Hematopoietic multipotent progenitor cell treated with erythropoietin and hydrocortisone succinate and interleukin-3 and kit ligand, for 8 days (in vitro differentiated cells): ENCODE measurements at places on chromosomes 3 and 15.
A peak's percentile ranks its signal among the peaks of the same experiment; 100 is the strongest.

DNA sequence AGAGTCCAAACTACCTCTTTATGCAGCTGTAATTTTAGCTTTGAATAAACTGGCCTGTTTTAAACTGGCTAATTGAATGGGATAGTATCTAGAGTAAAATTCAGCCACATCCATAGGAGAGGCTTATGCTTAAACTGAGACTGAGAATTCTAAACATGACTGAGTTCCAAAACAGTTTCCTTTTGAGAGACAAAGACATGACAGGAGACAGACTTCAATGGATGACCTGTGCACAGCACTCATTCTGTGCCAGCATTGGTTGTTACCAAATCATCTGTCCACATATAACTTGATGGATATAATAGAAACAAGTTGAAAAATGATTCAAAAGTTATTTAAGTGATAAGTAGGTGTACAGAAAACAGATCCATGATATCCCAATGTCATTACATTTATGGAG, 20.9 kb downstream of the IL12A start:
- no peak for DNase-seq

- DNase-seq, result peak; percentile 63
Measured at GRCh38 chr15:31235311-31236183, 91.1 kb upstream of the KLF13 start.

GRCh38 chr3:139935866-139936817, 1.2 kb downstream of the CLSTN2 start:
- DNase-seq, result no peak

- DNase-seq, result peak; percentile 85
Measured at GRCh38 chr3:49671291-49672288, 2.6 kb upstream of the APEH start.

- DNase-seq, result no peak
Measured at GRCh38 chr3:86828751-86829150, 162.2 kb downstream of the VGLL3 start.

DNA sequence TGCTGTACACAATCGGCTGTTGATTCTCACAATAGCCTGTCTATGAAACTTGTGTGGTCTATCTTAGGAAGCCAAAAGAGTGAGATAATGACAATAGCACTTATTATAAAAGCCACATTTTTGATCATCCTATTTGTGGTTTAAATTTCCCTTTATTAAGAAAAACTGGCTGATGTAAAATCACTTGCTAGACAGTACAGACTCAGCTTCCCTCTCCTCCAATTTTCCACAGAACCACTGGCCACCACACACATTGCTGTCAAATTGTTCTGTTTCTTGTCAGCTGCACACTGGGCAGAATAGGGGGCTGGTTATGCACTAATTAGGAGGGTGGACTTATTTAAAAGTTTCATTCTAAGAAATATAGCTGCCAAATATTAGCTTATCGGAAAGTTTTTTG, 425.9 kb downstream of the EPHA3 start:
- no peak for DNase-seq

- no peak for DNase-seq
Measured at GRCh38 chr3:22621205-22621809, 581.8 kb upstream of the UBE2E2 start.

DNA sequence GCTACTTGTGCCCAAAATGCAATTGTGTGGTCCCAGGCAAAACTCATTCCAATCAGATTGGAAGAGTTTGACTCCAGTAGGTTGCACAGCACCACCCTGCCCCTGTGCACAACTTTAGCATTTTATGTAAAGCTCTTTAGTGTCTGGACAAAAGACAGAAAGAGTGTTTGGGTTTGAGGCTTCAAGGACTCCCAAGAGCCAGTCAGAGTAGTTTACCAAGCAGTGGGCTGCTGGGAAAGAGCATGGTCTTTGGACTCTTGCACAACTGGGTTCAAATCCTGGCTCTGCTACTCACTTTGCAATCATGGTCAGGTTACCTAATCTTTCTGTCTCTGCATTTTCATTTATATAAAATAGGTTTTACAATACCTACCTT, 75.8 kb upstream of the UMPS start:
- DNase-seq, result no peak

DNA sequence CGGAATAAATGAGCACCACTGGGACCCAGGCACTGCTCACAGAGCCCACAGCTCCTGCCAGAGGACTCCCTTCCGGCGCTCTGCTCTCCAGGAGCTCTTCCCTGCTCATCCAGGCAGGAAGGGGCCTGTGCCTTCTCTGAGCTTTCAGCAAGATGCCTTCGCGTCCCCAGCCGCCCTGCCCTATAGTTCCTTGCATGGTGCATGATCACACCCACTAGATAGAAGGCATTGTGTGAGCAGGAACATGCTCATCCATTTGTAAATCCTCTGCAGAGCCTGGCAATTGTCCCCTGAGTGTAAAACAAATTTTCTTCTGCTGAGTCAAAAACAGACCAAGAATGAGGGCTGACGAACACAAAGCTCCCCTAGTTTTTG, 181.6 kb downstream of the MEGF11 start:
- DNase-seq, result no peak

DNA sequence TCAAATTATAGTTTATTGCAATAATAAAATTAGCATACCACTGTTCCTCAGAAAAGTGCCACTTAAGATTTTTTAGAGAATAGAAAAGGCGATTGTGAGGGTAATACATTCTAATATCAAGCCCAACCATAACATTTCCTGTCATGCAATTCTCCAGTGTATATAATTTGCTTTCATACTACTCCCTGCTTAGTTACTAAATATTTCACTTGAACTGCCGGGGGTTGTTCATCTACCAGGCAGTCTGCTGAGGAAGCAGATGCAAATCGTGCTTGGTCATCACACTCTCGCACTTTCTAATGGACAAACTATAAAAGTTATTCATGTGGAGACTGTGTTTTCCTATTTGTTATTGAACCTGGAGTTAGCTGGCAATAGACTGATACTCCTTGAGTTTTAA, 645.6 kb upstream of the CBLB start:
- no peak for DNase-seq

GRCh38 chr3:175818811-175819464, 959.8 kb downstream of the NAALADL2 start:
- no peak for DNase-seq

GRCh38 chr3:111539351-111540331, 2.4 kb upstream of the CD96 start:
- peak; percentile 23 for DNase-seq

DNA sequence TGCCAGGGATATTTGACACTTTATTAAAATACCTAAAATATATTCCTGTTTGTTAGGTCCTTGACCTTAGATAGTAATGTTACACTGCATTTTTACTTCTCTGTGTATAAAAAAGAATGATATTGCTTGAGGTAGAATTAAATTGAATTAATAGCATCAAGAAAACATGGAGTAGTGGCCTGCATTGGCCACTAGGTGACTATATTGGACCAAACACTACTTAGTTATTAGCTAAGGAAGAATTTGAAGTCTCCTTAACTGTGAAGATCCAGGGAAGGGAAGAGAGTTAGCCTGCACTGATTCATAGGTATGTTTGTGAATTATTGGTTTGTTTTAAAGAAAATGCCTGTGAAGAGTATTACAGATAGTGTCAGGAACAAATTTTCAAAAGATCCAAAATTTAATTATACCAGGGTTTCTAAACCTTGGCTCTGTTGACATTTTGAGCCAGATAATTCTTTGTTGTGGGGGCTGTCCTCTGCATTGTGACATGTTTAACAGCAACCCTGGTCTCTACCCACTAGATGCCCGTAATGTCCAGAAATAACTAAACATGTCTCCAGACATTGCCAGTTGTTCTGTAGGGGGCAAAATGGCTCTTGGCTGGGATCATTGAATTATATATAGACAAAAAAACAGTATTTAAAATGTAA, 103.6 kb upstream of the THSD4 start:
- peak; percentile 16 for DNase-seq

- DNase-seq, result no peak
Measured at GRCh38 chr15:99929266-99929665, 196.0 kb upstream of the LYSMD4 start.

DNA sequence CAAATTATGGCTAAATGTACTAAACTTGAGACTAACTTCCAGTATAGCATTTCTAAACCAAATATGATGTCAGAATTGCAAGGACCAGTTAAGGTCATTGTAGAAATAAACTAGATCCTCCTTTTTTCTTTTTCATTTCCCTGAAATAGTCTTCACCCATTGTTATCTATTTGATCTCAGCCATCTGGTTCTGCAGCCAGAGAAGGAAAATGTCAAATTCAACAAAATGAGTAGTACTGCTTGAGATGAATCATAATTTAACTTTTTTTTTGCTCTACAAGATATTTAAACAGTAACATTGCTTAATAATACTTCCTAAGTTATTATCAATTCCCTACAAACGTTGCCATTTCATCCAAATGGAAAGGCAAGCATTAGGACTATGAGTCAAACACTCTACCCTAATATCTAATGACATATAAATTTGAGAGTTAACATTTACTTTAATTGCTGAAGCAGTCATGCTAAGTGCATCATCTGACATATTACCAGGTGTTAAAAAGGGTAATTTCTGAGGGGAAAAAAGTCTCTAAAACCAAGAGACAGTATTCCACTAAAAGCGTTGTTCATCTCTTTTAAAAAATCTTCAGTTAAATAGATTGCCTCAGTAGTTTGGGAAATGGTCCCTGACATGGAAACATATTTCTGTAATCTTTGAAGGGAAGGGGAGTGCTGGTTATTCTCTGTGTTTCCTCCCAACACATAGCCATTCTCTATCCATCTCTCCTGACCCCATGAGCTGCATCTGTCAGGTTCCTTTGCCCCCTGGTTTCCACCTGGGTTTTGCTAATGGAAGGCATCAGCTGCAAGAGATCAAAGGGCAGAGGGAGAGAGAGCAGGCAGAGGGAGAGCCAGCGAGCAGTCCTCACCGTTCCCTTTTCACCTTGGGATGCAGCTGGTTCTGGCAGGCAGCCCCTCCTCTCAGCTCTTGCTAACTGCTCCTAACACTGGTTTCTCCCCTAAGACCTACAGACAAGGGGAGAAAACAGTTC, 138.5 kb downstream of the ARPP21 start:
- DNase-seq, result no peak

- DNase-seq, result no peak
Measured at GRCh38 chr3:150083655-150084042, 113.0 kb upstream of the PFN2 start.

GRCh38 chr3:79183496-79183895, 584.3 kb downstream of the ROBO1 start:
- no peak for DNase-seq

- no peak for DNase-seq
Measured at GRCh38 chr15:96381463-96381862, 51.0 kb downstream of the NR2F2 start.

GRCh38 chr15:44215594-44215993, 20.5 kb upstream of the FRMD5 start:
- DNase-seq, result no peak

DNA sequence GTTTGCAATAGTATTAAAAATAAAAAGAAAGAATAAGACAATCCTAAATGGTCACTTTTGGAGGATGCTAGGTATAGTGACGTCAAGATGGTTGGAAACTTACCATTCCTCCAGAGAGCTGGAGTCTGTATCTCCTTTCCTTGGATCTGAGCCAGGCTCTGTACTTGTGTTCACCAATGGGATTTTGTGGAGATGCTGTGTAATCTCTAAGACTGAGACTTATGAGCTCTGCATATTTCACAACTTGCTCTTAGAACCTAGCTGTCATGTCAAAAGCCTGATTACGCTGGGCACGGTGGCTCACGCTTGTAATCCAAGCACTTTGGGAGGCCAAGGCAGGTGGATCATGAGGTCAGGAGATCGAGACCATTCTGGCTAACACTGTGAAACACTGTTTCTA, 126.8 kb upstream of the CLSTN2 start:
- no peak for DNase-seq

DNA sequence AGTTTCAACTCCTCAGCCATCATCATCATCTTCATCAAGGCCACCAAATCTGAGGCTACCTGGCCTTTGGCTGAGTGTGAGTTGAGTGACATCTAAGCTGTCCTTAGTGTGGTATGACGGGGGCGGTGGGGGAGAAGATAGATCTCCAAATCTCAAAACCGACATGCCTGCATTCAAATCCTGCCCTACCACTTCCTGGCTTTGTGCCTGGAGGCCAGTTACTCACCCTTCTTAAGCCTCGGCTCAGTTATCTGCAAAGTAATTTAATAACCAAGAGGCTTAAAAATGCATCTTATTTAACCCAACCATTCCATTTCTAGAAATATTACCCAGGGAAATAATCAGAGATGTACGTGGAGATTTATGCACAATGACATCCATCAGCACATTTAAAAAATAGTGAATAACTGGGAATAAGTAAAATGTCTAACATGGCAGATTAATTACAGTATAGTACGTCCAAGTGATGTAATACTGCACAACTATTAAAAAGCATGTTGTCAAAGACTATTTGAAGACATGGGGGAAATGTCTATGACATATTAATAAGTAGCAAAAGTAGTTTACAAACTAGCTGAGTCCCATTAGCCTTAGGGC, 167.4 kb downstream of the NTRK3 start:
- DNase-seq, result no peak

- no peak for DNase-seq
Measured at GRCh38 chr15:48366584-48367312, 35.5 kb downstream of the DUT start.
